ENCODE measurements at places on chromosomes 3 and 15.

DNA sequence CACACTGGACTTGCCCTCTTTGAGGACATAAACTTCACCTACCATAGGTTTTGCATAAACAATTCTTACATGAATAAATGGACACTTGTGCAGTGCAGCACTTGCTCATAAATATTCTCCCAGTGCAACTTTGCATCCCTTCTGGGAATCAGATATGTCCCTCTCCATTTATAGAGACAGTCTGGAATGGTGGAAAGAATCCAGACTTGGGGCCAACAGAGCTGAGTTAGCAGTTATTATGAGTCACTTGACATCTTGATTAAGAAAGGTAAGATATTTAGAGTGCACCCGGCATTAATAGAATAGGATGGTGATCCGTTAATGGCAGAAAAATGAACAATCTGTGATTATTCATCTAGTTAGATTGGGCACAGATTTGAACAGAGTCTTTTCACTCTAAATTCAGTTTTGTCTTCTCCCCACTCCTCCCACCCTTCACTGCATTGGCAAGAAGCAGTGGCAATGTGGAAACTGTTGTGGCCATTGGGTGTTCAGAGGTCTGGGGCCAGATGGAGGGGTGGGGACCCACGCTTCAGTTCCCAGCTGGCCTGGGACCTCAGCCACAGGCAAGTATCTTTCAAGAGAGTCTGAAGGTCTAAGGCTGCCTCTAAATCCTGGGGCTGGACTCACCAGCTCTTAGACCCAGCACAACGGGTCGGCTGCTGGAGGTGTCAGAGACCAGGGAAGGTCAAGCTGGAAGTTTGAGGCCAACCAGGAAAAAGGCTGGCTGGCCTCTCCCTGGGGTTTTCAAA lies 58.9 kb upstream of the KY start:
- no peak for DNase-seq

GRCh38 chr15:100049483-100049882 lies 292.3 kb downstream of the ADAMTS17 start:
- no peak for DNase-seq

DNA sequence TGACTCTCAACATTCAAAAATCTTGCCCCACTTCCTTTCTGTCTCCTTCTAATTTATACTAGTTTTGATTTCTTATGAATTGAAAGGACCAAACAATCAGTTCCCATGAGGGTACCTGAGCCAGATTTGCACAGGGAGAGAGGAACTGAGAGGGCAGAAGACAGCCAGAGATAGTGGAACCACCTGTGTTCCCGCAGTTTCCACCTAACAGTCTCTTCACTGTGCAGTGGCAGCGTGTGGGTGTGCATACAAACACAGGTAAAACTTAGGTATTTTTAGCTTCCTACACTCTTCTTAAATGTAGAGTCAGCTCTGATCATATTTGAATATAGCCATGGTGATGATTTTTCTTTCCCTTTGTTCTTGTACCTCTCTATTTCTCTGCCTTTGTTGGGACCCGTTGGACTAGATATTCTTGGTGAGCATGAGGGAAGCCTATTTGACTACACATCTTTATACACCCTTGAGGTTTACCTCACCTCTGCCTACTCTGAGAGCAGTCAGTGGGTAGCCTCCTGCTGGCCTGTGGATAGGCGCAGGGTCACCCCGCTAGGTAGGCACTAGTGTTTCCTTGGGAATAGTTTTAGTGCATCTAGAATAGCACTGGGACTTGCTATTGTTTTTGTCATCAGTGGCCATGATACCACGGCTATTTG lies 58.8 kb downstream of the MAP3K13 start:
- no peak for DNase-seq

DNA sequence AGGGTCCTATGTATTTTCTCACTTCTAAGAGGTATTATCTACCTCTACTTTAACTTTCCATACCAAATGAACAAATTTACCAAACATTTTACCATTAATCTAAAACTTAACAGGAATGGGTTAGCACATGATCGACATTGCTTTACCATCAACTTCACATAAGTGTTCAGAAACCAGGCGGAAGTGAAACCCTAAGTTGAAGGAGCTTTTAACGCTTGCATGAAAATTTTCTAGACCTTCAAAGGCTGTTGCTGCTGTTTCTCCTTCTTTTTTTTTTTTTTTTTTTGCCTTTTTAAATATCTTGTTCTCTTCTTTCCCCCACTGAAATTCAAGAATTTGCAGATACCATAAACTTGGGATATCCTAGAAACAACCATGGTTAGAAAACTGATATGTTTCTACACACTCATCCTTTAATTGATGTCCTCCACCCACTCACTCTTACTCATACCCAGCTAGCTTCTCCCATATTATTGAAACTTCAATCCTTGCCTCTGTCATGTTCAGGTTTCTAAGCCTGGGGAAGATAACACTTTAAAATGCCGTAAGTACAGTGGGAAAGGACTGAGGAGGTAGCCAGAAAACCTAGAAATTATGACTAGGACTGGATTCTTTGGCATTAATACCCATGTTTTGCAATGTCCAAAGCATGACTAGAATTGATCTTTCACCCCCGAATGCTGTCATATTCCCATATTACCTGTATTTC lies 24.7 kb downstream of the MYO5A start:
- DNase-seq: no peak

- no peak for DNase-seq
Measured at GRCh38 chr15:40899536-40900207, 5.4 kb downstream of the VPS18 start.

GRCh38 chr15:91970142-91970541 lies 116.6 kb downstream of the SLCO3A1 start:
- no peak for DNase-seq

GRCh38 chr15:99435113-99435695 lies 130.6 kb upstream of the MEF2A start:
- DNase-seq: no peak

- no peak for DNase-seq
Measured at GRCh38 chr3:111414531-111414930, 127.5 kb upstream of the CD96 start.

- DNase-seq: no peak
Measured at GRCh38 chr15:81373176-81373575, 837 bp downstream of the TMC3 start.

DNA sequence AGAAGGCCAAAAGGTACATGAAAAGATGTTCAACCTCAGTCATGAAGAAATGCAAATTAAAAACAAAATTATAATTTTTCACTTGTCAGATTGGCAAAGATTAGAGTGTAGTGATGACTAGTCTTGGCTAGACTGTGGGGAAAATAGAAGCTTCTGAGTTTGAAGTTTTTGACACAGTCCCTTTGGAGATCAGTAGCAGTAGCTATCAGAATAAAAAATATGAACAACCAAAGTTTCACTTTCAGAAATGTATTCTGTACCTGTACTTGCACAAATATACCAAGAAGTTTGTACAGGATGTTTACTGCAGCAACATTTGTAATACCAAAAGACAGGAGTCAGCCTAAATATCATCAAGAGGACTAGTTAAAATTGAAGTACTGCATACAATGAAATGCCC lies 14.1 kb downstream of the ATP2C1 start:
- DNase-seq: no peak

GRCh38 chr3:25588441-25589103 lies 76.1 kb downstream of the TOP2B start:
- no peak for DNase-seq

GRCh38 chr15:62975515-62975914 lies 67.0 kb upstream of the TPM1 start:
- DNase-seq: no peak

DNA sequence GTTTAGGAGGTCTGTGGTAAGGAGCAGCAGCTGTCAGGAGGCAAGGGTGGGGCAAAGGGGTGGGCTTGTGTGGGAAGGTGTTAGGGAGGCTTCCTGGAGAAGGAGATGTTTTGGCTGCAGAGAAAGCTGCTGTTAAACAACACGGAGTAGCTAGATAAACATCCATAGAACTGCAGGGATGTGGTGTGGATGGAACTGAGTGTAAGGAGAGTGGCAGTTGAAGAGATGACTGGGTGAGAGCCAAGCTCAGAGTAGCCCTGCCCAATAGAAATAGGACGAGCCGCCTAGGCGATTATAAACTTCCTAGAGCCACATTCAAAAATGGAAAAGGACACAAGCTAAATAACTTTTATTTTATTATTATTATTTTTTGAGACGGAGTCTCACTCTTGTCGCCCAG lies 19.9 kb downstream of the RPLP1 start:
- DNase-seq: no peak

DNA sequence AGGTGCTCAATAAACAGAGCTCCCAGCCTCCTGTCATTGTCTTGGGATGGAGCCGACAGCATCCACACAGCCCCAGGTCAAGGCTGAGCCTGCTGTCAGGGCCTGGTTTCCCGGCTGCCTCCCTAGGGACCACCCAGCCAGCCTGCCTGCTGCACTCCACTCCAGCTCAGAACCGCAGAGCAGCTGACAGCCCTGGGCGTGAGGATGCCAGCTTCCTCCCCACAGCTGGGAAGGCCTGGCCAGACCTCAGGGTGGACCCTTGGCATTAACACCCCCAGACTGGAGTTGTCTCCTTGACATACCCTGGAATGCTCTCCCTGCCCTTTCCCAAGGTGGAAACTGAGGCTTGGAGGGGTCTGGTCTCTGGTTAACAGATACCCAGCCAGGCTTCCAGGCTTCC lies 112.0 kb downstream of the WNT7A start:
- no peak for DNase-seq

- peak; percentile 51 for DNase-seq
Measured at GRCh38 chr3:150545419-150546225, 674 bp downstream of the SERP1 start.

DNA sequence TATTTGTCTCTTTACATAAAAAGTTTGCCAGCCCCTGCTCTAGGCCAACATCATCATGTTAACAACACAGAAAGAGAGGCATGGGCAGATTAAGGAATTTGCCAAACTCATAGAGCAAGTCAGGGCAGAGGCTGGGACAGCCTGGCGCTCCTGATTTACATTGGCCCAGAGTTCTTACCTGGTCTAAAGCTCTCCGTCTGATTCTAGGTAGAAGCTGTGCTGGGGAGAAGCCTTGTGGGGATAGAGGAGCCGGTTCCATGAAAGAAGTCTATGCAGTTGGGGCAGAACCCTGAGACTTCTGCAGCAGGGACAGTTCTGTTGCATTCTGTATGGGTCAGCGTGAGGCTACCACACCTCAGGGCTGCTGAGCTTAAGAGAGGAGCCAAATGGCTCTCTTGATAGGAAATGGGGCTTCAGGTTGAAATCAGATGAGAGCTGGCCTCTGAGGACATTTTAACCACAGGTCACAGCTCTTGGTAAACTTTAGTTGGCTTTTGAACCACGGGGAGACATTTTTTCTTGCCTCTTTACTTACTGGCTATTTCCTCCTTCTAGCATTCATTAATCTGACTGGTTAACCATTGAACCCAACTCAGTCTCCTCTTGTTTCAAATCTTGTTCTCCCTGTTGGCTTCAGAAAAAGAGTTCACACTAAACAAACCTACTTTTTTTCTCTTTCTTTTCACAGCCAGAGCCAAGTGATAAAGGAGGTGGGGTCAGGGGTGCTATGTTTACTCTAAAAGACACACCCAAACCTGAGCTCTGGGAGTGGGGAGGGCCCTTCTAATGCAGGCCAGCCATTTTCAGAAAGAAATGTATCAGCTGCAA lies 250.7 kb downstream of the OPA1 start:
- no peak for DNase-seq

DNA sequence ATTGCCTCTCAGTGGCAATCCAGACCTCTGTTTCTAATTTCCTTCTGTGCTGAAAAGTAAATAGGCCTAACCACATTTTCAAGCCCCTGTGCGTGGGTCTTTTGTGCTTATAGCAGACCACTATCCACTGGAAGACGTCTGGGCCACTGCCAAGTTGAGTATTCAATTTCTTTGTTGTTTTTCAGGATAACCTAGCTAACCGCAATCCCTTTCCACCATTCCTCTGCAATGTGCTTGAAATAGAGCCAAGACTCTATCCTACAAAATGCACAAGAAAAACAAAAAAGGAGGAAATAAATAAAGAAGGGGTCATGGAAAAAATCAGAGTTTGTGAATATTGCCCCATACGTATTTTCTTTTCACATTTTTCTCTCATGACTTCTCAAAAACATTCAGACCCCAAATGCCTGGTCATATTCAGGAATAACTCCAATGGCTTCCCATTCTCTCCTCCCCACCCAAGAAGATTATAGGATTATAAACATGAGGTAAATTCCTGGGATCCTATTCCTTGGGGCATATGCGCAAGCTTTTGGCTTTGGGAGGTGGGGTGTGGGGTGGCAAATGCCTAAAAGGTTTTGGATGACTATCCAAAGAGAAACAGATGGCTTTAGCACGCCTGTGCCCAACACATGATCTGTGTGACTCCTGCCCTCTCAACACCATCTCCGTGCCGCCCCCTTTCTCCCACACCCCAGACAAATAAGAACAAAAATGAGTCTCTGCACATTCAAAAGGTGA lies 217.9 kb upstream of the THBS1 start:
- no peak for DNase-seq

- DNase-seq: no peak
Measured at GRCh38 chr3:11185564-11186317, 31.4 kb downstream of the HRH1 start.

GRCh38 chr15:84878504-84878903 lies 6.0 kb upstream of the SLC28A1 start:
- peak; percentile 66 for DNase-seq

- no peak for DNase-seq
Measured at GRCh38 chr3:140207541-140207940, 272.6 kb downstream of the CLSTN2 start.

- no peak for DNase-seq
Measured at GRCh38 chr3:123633530-123633929, 48.7 kb upstream of the HACD2 start.

DNA sequence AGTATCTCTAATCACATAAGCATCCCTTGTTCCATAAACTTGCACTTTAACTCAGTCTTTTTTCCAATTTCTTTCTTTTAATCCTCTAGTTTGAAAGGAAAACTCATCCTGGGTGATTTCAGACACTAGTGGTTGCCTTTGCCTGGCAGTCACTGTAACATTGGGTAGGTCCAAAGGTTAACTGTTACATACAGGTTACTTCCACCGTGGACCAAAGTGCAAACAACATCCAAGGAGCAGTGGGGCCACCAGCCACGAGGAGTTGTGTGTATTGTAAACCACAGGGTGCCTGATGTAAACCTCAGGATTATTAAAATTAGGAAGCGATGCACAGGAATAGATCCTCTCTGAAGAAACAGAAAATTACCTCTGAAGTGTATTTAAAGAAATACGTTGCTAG lies 75.0 kb downstream of the HCN4 start:
- no peak for DNase-seq

DNA sequence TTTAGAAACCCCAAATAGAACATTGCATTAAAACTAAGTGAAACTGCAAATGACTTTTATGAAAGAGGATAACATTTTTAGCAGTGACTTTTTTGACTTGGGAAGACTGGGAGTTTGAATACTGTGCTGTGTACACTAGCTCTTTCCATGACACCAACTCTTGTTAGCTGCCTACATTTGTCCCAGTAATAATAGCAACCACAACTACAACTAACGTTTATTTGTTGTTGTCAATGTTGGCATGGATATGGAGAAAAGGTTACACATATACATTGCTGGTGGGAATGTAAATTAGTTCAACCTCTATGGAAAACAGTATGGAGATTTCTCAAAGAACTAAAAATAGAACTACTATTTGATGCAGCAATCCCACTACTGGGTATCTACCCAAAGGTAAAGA lies 329.6 kb upstream of the ADAMTS9 start:
- no peak for DNase-seq
